ENCODE measurements at places on chromosomes 6 and 20.

- DNase-seq = no peak
These were observed 68.8 kb downstream of the IBTK start for GRCh38 chr6:82178759-82179112.

DNA sequence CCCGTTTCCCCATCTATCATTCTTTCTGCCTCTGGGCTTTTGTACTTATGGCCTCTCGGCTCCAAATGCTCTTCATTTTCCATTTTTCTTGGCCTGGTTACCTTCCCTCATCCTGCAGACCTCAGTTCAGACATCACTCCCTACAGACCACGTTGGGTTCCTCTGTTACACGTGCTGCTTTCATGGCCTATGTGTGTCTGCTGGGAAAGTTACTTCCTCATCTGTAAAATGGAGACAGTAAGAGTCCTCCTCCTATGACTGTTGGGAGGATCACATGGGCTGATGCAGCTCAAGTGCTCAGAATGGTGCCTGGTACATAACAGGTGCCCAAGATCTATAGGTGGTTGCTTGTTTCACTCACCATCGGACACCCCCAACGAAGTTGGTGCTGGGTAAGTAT is 13.5 kb downstream of the KCNK17 start:
- no peak for DNase-seq

DNA sequence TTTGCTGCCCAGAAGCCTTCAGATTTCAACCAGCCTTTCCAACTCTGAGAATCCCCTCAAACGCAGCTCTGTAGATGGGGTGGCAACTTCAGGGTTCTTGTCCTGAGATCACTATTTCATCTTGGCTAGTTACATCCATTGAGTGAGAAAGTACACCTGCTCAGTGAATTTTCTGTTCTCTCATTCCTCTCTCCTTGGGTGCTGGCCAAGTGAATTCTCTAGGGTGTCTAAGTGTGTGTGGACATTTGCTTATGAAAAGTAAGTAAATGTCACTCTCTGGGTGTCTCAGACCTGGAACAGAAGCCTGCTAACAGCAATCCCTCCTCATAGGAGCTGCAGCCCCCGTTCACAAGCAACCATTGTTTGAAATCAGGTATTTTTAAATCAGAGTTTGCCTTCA is 3.8 kb downstream of the RIN2 start:
- no peak for DNase-seq

DNA sequence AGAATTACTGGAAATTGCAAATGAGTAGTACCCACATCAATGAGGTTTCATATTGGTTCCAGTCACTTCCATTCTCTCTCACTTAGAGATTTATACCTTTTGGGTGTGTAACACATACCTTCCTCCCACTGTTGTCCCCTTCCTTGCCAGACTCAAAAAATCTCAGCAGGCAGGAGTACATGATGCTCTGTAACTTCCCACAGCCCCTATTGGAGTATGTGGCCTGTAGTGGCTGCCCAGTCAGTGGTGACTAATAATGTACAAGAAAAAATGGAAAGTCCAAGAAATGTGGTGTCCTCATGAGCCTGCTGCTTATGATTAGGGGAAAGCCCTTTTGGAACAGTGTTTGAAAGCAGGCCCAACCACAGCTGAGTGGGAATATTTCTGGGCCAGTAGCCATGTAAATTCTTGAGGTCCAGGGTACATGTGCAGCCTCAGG is 312.0 kb downstream of the ZFAND3 start:
- no peak for DNase-seq

DNA sequence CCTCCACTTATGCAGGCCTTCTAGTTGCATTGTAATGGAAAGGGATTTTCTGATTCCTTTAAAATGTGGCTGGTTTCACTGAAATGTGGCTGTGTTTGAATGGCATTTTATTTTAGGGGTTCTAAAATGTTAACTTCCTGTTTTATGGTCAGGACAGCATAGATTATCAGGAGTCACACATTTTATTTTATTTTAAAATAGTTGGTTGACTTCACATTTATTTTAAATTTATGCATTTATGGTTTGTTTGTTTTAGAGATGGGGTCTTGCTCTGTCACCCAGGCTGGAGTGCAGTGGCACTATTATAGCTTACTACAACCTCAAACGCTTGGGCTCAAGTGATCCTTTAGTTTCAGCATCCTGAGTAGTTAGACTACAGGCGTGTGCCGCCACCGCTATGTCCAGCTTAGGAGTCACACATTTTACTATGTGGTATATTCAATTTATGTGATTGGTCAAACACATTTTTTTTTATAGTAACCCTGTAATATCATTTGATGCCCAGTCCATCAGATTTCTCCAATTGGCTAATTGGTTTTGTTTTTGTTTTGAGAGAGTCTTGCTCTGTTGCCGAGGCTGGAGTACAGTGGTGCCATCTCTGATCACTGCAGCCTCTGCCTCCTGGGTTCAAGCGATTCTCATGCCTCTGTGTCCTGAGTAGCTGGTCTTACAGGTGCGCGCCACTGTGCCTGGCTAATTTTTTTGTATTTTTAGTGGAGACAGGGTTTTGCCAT is 2.3 kb downstream of the DTD1 start:
- no peak for DNase-seq

GRCh38 chr6:137731600-137731959 is 135.5 kb upstream of the TNFAIP3 start:
- DNase-seq = no peak

DNA sequence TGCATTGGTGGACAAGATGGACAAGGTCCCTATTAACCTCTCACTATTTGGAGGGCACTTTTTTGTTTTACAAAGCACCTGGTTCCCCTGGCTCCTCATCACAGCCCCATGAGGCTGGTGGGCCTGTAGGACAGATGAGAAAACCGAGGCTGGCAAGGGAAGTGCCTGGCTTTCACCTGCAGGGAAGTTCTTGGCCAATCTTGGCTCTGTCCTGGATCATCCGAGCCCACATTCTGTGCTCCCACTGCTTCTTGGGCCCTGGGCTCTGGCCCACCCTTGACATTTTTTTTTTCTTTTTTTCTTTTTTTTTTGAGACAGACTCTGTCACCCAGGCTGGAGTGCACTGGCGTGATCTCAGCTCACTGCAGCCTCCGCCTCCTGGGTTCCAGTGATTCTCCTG is 14.7 kb downstream of the SLC13A3 start:
- no peak for DNase-seq

DNA sequence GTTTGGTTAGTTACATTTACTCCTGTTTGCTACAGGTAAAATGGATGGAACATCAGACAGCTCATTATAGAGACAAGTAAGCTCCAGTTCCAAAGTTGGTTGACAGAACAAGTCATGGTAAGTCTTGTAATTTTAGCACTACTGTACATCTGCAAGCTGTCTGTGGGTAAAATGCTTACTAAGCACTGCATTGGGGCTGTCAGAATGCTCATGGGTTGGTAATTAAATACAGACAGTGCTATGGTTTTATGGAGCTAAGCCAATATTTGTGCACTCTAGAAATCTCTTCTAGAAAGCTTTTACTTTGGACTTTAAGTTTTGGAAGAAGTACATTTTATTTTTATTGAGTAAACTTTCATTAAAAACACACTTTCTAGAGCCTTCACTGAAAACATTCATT is 419.2 kb upstream of the MMS22L start:
- DNase-seq = no peak

DNA sequence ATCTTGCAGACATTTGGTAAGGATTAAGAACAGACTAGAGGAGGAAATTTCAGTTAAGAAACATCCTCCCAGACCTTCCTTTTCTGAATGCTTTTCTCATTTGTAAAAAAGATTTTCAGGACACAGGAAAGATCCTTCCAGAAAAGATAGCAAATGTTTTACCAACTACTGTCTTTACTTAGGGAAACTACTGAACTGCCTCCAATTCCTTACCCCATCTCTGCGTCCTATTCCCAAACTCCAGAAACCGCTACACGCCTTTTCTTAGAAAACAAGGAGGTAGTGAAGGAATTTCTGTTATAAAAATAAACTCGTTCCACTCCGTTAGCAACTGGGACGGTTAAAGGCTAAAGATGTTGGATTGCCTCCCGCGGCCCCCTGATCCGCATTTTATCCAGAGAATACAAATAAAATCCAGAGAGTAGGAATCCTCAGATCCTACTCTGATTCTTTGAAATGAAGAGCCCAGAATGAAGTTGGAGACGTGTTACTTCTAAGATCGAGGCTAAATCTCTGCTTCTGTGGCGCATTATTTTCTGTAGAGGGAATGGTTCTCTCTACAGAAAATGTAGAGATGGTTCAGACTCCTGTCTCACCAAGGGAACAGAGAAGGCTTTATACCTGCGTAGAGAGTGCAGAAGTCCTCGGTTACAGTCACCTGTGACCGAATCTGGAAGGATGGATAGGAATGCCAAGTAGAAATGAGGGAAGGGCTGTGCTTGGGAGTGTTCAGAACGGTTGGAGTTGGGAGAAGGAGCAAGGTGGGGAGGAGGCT is 133.0 kb downstream of the GPX5 start:
- no peak for DNase-seq

DNA sequence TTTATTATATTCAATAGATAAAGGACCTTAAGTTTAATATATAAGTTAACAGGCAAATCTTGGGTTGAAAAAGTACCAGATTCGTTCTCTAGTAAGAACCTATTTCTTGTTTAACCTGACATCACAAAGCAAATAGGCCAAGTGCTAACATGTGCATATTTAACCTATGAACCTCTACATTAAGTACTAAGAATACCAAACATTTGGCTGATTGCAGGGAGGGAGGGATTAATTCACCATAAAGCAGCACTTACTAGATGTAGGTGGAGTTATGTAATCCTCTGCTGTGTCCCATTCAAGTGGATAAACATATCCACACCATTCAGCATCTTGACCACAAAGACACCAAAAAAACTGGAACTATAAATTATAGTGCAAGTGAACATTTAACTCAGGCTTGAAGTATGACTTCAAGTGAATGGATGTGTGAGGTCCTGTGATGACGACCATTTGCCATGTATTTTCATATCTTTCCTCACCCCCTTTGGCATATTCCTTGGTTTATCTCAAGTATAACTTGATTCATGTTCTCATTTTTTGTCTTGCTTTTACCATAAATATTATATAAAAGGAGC is 10.2 kb downstream of the STX11 start:
- no peak for DNase-seq

GRCh38 chr6:87700397-87701343 is 1.4 kb downstream of the AKIRIN2 start:
- DNase-seq = no peak

- no peak for DNase-seq
These were observed 61.2 kb downstream of the IGF2R start for GRCh38 chr6:160030103-160030502.

- no peak for DNase-seq
These were observed 17.3 kb downstream of the GABRR2 start for GRCh38 chr6:89297695-89298351.

DNA sequence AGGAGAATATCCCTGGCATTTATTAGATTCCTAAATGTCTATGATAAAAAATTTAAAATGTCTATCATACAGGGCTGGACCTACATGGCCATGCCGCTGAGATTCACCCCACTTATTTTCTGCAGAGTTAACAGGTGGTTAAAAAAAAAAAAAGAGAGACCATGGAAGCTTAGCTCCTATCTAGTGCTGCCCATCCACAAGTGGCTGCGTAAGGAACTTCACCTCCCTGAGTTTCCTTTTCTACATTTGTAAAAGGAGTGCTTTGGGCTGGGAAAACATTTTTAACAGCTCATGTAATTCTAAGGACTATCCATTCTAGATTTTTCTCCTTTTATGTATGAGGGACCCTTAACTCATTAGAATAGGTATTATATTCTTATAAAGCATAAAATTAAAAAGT is 534.1 kb downstream of the MMUT start:
- no peak for DNase-seq

DNA sequence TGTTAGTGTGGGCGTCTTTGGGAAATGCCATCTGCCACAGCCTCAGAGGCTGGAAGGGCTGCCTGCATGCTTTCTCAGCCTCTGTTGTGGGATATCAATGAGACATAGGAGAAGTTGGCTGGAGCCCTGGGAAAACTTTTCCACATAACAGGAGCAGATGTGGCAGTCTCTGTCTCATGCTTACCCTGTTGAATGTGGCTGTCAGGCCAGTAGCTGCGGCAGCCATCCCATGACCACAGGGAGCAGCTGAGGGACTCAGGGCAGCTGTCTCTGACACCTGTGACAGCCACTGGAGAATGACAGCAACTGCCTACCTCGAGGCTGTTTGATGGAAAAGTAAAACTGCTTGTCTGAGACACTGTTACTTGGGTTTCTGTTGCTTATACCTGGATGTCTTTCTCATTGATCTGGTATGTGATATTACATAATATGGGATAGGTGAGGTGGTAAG is 64.4 kb downstream of the TULP4 start:
- no peak for DNase-seq

GRCh38 chr6:36050947-36051710 is 23.5 kb downstream of the MAPK14 start:
- DNase-seq = no peak

DNA sequence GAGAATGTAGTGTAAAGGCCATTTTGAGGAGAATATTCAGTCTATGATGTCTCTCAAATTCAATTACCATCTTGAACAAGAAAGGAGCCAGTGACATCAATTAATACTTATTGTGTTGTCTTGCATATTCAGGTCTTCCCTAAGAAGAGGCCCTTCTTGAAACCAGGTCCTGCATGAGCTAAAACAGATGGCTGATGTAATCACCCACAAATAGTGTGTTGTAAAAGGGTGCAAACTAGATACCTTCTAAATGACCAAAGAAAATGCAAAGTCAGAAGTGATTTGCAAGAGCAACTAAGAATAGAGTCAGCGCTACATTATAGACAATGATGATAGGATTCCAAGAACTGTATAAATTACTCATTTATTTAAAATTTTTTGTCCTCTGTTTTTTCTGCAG is 97.0 kb downstream of the BTBD3 start:
- DNase-seq = no peak

DNA sequence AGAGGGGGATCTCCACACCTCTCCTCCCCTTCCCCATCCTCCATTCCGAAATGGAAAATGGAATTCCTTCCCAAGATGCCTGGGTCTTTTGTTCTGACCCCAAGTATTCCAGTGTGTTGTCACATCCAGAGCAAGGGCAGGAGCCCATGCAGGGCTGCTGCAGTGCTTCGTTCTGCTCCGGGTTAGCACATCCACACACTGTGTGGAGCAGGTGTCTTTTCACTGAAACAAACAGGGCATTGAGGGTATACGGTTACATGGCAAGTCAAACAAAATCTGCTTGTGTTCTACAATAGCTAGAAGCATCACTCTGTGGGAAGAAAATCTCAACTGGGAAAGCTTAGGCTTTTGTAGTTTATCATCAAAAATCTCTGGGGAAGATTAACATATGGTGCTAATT is 56.9 kb downstream of the LYRM2 start:
- no peak for DNase-seq

GRCh38 chr6:145055567-145055966 is 679.8 kb downstream of the EPM2A start:
- no peak for DNase-seq

DNA sequence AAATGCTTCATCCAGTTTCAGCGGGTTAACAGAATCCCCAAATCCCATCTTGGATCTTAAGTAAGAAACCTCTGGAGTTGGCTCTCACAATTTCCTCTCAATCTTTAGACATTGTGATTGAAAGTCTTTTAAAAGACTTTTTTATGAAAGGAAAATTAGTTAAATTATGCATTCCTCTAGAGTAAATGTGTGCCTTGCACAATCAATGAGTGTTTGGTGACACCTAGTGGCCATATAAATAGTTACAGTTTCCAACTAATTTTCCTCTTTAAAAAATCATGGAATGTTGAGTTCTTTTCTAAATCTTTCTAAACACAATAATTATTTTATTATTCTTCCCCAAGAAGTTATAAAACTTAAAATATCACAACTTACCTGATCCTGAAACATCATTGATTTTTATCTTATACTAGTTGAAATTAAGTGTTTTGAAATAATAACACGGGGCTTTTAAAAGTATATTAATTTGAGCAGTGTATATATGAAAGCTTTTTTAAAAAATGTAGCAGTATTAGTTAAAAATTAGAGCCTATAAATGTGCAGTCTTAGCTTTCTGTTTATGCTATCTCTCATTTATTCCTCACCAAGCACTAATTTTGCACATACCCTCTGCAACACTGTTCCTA is 66.4 kb downstream of the PKHD1 start:
- no peak for DNase-seq

Data from stimulated activated CD4-positive, alpha-beta T cell treated with anti-CD3 and anti-CD28 coated beads, Interleukin-1b, Interleukin-23, amount 100 ng/mL, for 1 hour (primary cell).